ENCODE measurements at places on chromosomes 13 and 19.

DNA sequence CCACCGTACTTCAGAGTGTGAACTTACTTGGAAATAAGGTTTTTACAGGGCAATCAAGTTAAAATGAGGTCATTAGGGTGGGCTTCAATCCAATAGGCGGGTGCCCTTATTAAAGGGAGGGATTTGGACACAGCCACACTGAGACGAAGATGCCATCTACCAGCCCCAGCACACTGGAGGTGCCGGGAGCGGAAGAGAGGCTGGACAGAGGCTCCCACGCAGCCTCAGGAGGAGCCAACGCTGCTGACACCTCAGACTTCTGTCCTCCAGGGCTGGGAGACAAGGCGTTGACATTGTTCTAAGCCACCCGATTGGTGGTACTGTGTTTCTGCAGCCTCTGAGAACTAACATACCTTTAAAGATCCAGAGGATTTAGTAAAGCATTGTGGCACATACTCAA lies 12.6 kb upstream of the RAB20 start:
- DNase-seq: no peak

- no peak for DNase-seq
Measured at GRCh38 chr19:48308631-48309586, 16.4 kb upstream of the EMP3 start.

- no peak for DNase-seq
Measured at GRCh38 chr13:112833551-112834257, 135.3 kb upstream of the MCF2L start.

- no peak for DNase-seq
Measured at GRCh38 chr13:111532111-111532510, 211.7 kb downstream of the TEX29 start.

DNA sequence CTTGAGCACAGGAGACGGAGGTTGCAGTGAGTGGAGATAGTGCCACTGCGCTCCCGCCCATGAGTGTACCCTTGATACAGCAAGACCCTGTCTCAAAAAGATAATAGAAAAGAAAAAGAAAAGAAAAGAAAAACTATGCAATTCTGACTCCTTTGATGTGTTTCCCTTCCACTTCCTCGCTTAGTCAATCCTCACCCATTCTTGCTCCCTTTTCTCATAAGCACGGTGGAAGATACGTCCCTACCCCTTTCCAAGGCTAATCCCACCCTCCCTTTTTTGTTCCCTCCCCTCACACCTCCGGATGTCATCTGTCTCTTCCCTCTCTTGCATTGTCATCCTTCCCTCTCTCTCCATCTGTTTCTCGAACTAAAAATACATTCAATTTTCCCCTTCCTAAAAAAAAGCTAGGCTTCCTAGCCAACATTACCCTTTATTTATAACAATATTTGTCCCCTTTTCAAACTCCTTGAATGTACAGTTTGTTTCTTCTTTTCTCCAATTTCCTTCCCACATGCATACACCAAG lies 40.5 kb upstream of the ITM2B start:
- no peak for DNase-seq

GRCh38 chr13:102510072-102510471 lies 86.7 kb upstream of the TPP2 start:
- no peak for DNase-seq

GRCh38 chr13:99559560-99559959 lies 58.3 kb downstream of the TM9SF2 start:
- DNase-seq: no peak

DNA sequence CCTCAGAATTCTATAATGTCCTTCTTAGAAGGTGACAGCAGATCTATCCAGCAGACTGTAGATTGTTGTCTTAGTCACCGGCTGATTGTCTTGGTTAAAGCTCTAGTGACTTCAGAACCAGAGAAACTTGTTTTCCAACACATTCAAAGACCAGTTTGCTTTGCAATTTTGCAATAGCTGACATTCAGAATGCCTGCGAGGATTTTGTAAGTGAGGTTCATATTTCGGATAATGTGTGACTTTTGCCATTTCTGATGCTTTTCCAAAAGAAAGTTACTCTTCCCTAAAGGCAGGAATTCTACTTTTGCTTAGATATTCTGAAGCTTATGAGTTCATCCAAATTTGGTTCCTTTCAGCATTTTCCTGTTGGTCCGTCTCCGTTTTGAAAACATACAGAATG lies 13.2 kb downstream of the SPINT2 start:
- no peak for DNase-seq

DNA sequence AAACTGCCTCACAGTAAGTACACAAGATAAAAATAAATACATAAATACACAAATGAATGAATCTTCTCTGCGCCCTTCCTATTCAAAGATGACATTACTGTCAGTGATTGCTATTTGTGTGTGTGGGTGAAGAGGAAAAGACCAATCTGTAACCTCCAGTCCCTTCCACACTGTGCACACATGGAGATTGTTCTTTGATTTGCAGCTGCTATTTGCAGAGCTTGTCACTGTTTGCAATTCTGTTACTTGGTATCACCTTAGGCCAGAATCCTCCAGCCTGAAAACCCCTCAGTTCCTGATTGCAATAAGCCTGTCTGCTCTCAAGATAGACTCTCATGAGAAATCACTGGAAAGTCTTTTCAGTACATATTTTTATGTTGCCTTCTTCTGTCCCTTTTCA lies 1314.9 kb downstream of the PCDH9 start:
- no peak for DNase-seq

GRCh38 chr13:97753942-97754670 lies 199.4 kb upstream of the IPO5 start:
- DNase-seq: no peak

- DNase-seq: no peak
Measured at GRCh38 chr13:94228763-94229162, 250.7 kb downstream of the DCT start.

DNA sequence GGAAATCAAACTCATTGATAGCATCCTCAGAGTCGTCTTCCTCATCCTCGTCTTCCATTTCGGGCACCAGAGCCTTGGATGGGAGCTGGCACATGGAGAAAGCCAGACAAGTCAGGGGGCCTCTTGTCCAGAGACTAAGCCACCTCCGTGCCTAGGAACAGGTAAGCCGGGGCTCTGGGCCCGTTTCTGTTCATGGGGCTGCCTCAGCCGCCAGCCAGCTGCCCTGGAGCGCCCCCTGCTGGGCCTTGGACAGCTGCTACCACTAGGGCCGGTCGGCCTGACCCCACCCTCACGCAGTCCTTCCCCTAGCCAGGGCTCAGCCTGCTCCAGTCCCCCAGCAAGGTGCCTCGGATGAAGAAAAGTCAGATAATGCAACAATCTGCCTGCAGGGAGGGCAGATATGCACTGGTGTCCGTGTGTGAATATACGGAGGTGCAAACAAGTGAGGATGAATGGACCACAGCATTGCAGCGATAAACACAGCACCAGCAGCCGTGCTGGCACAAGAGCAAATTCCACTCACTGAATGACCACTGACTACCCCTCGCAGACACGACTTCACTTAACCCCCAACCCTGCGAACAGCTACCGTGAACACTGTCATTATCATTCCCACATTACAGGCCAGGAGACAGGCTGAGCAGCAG lies 11.9 kb upstream of the PRKD2 start:
- DNase-seq: peak; percentile 43

All from stimulated activated CD8-positive, alpha-beta memory T cell treated with anti-CD3 and anti-CD28 coated beads, Interleukin-15, amount 100 ng/mL, for 48 hours (primary cell).